ENCODE measurements at places on chromosomes 13 and 19.

- DNase-seq: peak; percentile 33
These were observed 56.5 kb downstream of the VAV1 start for GRCh38 chr19:6828698-6829633.

- no peak for DNase-seq
These were observed 149.3 kb upstream of the UBL3 start for GRCh38 chr13:29999492-30000369.

GRCh38 chr13:29484236-29484635 is 111.3 kb downstream of the SLC7A1 start:
- DNase-seq: no peak

DNA sequence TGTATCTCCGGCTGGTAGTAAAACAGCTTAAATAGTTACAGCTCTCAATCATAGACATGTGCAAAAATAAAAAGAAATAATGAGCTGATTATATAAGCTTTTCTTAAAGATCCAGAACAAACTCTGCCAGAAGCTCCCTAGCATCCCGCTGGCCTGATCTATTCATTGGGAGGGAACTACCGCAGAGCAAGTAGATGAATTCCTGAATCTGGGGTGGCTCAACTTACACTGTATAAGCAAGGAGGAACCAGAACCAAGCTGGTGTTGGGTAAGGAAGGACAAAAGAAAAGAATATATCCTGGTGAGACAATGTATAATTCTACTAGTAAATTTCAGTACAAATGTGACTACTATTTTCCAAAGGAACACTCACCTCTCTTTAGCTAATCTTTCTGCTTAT is 1122.2 kb downstream of the OLFM4 start:
- no peak for DNase-seq

DNA sequence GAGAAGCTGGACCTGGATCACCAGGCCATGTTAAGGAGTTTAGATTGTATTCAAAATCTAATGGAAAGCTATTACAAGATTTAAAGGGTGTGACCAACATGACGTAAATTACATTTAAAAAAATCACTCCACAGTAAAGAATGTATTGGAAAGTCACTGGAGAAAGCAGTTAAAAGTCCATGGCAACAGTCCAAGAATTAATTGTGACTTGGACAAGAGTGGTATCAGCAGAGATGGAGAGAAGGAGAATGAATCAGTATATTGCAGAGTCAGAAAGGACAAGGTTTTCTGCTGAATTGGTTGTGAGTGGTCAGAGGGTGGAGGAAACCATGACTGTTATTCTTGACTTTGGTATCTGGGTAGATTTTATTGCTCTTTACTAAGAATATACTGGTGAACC is 535.1 kb upstream of the SLITRK1 start:
- DNase-seq: no peak

DNA sequence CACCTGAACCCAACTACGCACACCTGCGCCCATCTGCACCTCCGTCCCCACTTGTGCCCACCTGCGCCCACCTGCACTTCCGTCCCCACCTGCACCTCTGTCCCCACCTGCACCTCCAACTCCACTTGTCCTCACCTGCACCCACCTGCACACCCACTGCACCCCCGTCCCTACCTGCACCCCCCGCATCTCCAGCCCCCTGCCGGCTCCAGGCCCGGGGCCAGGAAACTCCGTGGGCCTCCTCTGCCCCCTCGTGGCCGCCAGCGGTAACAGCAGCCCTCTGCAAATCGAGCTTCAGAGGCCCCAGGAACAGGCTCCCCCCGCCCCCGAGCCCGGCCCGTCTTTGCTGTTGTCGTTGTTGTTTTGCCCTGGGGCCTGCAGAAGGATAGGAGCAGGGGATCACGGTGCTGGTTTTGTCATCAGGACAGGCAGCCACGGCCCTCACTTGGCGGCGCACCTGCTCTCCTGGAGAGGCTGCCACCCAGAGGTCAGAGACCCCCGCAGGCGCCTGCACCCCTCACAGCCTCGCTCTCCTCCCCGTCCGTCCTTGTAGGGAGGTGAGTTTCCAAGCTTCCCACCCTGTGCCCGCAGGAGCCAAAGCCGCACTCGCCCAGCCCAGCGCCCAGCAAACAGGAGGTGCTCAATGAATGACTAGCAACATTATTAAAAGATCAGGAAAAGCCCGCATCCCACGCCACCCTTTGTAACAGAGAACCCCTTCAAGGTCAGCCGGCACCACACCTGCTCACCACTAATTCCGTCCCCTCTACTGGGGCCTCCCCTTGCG is 65.4 kb downstream of the GNG7 start:
- DNase-seq: peak; percentile 22

- no peak for DNase-seq
These were observed 44.8 kb upstream of the OLFM4 start for GRCh38 chr13:52983836-52984235.

DNA sequence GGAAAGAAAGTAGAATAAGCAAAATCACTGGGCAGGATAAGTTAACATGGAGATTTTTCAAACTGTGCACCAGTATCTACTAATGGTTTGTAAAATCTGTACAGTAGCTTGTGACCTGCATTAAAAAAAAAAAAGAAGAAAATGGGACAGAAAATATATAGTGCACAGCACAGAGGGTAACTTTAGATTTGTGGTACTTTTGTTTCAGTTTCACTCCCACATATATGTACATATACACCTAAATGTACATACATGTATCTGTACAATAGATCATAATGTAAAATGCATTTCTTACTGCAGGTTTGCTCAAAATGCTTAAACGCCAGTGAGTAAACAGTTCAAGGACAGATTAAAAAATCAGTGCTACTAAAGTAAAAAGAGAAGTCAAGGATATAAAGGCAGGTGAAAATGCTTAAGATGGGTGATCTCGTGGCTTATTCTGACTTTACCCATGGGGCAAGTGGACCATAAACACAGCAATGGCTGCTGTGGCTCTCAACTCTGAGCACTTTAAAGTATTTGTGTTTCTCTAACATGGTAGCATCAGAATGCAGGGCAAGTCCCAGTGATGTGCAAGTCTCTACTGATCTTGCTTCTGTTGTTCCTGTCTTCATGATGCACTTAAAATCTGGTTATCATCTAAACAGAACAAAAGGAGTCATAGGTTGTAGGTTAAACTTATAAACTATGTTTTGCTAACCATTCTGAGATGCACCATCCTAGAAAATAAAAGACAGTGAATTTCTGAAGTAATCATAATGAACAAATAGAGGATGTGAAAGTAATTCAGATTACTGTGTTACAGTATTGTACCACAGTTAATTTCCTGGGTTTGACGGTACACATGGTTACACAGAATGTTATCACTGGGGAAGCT is 112.3 kb downstream of the MIPEP start:
- no peak for DNase-seq

DNA sequence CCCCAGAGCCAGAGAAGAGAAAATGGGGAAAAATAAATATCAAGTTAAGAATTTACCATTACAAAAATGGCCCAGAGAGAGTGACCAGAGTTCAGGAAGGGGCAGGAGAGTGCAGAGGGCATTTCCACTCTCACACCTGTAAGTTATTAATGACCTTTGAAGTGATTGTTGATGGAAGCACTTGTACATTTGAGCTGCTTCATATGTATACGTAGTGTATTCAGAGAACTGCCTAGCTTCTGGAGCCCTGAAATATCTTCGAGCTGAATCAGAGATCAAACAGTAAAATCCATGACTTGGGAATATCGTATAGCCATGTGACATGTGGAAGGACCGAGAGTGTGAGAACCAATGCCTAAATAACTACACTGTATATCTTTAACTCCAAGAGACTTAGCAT is 49.2 kb upstream of the PCCA start:
- no peak for DNase-seq

GRCh38 chr13:44406617-44407016 is 33.0 kb downstream of the SERP2 start:
- no peak for DNase-seq

- DNase-seq: no peak
These were observed 40.3 kb downstream of the ZNF208 start for GRCh38 chr19:21970466-21970865.

Measured in SW 1271 (cell line).